GM06990 (cell line): ENCODE measurements at places on chromosomes 6 and 20.

DNA sequence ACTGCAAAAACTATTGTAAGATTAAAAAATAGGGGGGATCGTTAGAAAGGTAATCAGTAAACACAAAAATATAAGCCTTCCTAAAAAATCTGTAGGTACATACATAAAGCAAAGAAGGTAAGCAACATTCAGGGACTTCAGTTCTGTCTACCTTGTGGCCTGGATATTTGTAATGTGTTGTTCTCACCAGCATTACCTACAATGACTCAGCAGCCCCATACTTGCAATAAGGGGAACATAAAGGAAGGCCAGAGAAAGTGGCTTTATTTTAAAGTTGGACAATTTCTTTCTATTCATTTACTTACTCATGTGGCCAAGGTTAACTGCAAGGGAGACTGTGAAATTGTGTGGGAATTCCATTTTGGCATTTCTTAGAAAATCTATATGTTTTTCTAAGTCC lies 277.2 kb upstream of the PREP start:
- no peak for DNase-seq

DNA sequence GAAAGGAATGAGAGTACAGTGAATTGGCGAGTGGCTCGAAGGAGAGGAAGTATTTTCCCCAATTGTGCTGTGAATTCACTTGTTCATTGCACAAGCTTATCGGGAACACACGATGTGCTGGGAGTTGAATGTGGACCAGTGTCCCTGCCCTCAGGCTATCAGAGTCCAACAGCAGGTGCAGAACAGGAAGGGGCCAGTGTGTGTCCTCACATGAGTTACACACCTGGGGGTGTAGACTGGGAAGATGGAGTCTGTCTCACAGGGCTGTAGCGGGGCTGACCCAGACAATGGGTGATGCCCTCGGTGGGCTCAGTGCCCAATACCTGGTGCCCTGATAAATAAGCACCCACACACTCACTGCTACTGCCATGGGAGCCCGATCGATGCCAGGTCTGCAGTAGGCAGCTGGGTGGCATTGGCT lies 14.4 kb downstream of the DUSP22 start:
- no peak for DNase-seq

DNA sequence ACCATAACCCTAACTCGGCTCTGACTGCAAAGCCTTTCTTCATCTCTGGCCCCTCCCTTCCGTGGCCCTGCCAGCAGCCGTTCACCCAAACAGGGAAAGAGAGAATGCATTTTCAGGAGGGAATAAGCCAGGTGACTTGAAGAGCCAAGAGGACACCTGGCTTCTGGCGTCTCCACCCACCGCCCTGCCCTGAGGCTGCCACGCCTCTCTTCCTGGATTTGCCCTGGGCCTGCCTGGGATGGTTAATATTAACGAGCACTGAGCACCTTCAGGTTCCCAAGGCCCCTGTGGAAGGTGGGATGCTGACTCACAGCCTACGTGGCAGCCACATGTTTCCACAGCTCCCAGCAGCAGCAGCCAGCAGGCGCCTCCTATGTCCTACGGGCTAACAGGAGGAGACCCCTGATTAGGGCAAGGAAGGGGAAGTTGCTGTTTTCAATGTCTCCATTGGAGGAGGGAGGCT lies 138.0 kb upstream of the RREB1 start:
- no peak for DNase-seq

- no peak for DNase-seq
Observed at GRCh38 chr20:1934721-1935573, 39.7 kb downstream of the SIRPA start.

DNA sequence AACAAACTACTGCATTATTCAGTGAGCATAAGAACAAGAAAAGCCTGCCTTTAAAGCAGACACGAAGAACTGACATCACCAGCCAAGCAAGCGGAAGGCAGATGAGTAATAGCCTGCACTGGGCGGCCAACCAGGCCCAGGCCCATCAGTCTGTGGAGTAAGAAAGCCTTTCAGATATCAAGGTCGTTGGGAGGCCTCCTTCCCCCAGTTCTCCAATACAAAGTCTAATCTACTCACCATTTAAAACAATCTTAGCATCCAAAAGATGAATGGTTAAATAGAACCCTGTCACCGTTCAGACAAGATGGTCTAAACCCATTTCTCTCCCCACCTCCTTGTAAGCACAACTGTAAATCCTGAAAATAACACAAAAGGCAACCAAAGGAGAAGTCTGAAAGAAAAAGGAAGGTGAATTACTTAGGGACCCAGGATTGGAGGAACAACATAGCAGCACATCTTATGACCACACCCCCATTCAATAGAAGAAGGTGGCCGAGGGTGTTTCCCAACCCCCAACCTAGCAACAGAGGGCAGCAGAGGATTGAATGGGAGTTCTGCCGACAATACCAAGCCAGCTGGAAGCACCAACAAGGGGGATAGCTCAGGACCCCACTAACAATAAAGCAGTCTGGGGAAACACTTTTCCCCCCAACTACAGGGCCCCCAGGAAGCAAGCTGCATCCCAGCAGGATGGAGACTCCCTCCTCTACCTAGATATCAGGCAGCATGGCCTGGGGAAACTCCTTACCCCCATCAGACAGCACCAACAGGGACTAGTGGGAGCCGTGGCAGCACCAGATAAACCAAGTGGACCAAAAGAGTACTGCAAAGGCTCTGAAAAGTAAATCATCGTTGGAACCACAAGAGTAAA lies 67.9 kb downstream of the ZHX3 start:
- peak; percentile 22 for DNase-seq

DNA sequence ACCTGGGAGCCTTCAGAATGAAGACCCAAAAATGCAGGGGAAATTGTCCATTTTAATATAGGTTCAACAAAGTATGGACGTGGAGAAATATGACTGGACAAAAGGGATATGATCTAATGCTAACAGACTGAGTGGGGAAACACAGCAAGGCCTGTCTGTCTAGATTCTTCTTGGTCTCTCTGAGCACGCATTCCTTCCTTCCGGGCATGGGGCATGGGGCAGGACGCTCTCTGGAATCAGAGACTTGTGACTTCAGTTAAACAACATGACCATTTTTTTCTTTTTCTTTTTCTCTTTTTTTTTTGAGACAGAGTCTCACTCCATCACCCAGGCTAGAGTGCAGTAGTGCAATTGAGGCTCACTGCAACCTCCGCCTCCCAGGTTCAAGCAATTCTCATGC lies 31.9 kb downstream of the ZBTB2 start:
- no peak for DNase-seq

DNA sequence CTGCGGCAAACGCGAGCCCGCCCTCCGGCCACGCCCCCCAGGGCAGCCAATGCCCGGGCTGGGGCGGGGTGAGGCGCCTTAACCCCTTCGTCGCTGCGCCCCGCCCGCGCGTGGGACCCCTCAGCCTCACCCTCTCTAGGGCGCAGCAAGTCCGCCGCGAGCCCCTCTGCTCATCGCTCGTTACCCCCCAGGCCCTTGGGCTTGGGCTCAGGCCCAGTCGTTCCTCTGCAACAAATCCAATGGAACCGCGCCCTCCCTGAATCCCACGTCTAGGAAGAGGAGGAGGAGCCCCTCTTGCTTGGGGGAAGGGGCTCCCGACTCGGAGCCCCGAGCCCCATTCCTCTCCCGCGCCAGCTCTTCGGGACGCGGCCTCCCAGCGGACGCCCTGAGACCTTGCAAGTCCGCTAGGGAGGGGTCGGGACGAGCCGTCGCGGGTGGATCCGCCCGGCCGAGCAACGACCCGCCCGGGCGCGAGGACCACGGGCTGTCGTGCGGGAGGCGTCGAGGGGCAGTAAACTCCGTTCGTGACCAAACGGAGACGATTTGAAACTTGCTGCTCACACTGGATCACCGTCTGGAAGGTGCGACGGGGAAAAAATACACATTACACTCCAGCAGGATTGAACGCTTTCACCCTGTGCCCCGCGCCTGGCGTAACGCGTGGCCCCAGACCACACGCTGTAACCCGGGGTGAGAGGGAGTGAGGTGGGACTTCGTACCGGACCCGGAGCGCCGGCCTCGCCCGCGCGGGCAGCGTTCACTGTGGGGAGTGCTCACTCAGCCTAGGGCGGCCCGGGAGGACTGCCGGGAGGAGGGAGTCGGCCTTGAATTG lies 477 bp upstream of the LZTS3 start:
- no peak for DNase-seq

- no peak for DNase-seq
Observed at GRCh38 chr6:42335896-42336295, 115.8 kb downstream of the TRERF1 start.

- DNase-seq = no peak
Observed at GRCh38 chr6:83518816-83519480, 6.6 kb downstream of the PRSS35 start.

- DNase-seq = no peak
Observed at GRCh38 chr6:168956884-168957730, 296.5 kb downstream of the THBS2 start.

GRCh38 chr20:58457083-58457695 lies 58.0 kb downstream of the APCDD1L start:
- DNase-seq = no peak
